ENCODE measurements at places on chromosomes 12 and 14.

- DNase-seq = no peak
These were observed 56.9 kb downstream of the AMN start for GRCh38 chr14:102979406-102979805.

DNA sequence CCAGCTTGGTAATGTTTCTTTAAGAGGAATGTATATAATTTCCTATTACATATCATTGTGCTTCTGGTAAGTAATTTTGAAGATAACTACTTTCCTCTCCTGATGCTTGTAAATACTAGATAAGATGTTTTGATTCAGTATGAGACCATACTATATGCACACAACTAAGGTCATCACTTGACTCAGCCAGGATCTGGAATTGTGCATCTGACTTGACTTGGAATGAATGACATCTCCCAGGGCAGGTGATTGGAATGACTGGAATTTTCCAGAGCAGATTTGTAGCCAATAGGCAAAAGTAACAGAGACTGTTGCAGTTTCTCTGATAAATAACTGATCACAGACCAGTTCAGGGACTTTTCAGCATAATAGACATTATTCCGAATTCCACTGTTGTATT is 11.1 kb downstream of the BEST3 start:
- DNase-seq = no peak

DNA sequence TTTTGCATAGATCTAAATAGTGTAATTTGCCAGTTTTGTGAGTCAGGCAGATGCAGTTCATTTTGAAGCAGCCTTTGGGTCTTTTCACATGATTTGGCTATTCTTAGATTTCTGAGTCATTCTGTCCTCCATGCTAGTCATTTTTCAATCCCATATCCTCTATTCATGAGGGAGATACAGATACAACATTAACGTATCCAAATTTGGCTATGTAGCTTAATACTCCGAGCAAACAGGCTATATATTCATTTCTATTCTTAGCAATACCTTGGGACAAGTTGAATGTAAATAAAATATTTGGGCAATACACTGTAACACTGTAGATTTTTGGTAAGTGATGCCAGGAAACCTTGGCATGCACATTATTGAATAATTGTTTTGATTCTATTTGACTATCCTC is 270.7 kb upstream of the PDE3A start:
- DNase-seq = no peak

DNA sequence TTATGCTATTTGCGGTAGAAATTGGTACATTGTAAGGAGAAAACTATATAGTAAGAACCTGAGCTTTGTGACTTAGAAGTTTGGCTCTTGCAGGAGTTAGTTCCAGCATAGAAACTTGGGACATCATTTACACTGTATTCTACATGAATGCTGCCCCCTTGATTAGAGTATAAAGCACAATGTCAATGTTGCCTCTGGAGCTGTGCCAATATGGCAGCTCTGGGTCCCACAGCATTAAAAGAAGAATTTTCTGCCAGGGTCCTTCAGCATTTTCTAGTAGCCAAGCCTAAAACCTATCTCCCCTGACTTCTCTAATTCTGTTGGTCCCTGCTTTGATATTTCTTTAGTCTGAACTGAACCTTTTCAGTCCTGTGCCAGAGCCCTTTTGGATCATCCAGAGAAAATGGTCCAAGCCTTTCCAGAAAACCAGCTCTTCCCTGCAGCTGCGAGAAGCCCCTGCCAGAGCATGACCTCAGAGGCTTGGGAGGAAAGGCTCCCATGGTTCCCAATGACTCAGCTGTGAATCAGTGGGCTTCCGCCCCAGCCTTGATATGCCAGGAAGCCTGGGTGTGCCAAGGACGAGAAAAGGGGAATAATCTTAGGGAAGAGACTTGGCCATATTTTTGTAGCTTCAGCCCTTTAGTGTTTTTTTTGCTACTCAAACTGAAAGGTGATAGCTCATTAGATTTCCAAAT is 43.2 kb downstream of the PLEKHG7 start:
- DNase-seq = no peak

- DNase-seq = no peak
These were observed 2.8 kb downstream of the SERPINA1 start for GRCh38 chr14:94385553-94386057.

DNA sequence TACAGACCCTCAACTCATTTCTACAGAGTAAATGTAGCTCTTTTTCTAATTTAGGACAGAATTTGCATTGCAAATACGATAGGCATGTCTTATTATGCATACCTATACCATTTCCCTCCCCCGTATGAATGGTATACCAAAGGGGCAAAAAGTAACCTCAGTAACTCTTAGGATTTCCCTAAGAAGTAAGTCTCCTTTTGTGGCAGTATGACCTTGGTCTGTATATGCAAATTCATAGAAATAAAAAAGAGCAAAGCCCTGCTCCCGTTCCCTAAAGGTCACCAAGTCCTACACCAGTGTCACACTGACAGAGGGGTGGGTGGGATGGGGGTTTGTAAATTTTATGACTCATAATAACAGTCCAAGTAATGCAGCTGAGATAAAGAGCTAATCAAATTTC is 365.8 kb upstream of the CCDC196 start:
- DNase-seq = no peak

DNA sequence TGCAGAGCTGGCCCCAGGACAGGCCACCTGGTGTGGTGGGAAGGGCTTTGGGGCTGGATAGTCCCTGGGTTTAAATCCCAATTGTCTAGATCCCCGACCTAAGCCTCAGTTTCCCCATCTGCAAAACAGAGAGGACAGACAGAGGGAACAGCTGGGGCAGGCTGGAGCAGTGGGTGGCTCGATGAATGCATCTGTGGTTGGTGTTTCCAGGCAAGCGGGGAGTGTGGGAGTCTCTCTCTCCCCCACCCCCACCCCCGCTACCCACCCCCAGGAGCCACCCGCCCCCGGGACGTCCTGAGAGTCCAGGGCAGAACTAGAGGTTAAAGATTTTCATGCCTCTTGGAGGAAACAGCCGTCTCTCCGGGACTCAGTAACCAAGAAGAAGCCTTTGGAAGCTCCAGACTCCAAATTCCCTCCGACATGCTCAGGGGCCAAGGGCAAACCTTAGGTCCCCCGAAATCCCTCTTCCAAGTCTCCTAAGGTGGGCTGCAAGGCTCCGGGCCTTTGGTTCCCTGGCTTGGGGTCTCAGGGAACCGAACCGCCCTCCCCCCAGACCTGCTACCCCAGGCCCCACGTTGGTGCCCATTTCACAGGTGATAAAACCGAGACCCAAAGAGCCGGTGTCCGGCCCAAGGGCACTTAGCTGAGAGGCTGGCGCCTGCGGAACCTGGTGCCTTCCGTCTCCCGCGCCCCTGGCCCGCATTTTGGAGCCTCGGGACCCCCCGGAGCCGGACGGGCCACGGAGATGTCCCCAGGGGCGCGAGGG is 474 bp downstream of the TRPV4 start:
- no peak for DNase-seq

DNA sequence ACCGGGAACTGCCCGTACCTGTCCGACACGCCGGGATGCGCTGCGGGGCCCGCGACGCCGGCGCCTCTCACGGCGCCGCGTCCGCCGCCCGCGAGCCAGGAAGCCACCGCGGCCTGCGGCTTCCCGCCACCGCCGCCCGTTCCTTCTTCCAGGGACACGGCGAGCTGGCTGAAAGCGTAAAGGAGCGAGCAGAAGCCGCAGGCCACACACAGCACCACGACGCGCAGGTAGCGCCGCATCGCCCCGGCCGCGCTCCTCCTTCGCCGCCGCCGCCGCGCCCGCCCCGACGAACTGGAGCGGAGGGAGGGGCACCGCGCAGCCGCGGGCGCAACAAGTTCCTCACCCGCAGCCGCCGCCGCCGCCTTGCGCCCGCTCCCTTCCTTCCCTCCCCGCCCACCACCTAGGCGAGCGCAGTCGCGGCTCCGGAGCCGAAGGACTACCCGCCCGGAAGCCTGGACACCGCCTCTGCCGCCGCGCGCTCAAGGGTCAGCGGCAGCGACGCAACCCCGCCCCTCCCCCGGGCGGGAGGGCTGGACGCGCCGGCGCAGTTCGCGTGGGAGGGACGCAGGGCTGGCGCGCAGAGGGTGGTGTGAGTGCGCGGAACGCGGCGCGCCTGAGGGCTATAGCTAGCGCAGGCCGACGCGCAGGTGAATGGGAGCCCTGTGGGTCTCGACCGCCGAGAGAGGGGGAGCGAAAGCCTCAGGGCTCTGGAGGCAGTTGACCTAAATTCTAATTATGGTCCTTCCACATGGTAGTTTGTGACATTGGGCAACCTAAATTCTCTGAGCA is at the start of gene GXYLT1:
Gene GXYLT1 (minus strand): TSS at position 467 of the 789 bp plus-strand sequence. CDS start 228 bp downstream, at position 239.
- DNase-seq = peak; percentile 71

DNA sequence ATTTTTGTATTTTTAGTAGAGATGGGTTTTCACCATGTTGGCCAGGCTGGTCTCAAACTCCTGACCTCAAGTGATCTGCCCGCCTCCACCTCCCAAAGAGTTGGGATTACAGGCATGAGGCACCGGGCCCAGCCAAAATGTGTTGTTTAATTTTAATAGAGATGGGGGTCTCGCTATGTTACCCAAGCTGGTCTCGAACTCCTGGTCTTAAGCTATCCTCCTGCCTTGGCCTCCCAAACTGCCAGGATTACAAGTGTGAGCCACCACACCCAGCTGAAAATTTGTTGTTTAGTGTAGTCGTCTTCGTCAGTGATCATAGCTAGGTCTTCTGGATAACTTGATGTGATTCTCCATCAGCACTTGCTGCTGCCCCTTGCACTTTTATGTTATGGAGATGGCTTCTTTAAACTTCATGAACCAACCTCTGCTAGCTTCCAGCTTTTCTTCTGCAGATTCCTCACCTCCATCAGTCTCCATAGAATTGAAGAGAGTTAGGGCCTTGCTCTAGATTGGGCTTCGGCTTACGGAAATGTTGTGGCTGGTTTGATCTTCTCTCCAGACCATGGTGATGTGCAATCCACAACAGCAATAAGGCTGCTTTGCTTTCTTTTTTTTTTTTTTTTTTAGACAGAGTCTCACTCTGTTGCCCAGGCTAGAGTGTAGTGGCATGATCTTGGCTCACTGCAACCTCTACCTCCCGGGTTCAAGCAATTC is 13.0 kb downstream of the ISCU start:
- DNase-seq = no peak

GRCh38 chr12:20201733-20202132 is 166.6 kb upstream of the PDE3A start:
- DNase-seq = no peak

GRCh38 chr12:125503128-125503527 is 437.9 kb downstream of the AACS start:
- DNase-seq = no peak

GRCh38 chr12:4145990-4146859 is 127.3 kb upstream of the CCND2 start:
- DNase-seq = no peak

DNA sequence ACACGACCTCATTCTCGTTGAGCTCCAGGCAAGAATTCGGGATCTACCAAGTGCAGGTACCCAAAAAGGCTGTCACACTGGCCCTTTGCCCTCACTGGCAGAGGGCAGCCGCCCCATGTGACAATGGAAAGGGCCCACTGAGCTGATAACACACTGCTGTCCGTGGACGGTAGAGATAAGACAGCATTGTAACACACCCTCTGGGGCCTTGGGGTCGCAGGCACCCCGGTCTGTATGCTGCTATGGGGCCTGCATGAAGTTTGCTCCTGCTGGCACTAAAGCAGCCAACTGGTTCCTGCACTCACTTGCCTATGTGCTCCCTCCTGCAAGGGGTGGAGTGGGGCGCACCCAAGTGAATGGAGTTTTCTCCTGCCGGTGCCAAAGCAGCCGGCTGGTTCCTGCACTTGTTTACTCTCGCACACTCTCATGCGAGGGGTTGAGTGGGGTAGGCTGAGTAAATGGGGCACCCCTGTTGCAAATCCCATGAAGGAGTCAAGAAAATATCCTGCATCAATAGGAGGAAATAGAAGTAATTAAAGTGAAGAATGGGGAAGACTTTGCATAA is 477.9 kb downstream of the ATP23 start:
- DNase-seq = no peak

- no peak for DNase-seq
These were observed 52.3 kb upstream of the EGLN3 start for GRCh38 chr14:34003082-34003668.

DNA sequence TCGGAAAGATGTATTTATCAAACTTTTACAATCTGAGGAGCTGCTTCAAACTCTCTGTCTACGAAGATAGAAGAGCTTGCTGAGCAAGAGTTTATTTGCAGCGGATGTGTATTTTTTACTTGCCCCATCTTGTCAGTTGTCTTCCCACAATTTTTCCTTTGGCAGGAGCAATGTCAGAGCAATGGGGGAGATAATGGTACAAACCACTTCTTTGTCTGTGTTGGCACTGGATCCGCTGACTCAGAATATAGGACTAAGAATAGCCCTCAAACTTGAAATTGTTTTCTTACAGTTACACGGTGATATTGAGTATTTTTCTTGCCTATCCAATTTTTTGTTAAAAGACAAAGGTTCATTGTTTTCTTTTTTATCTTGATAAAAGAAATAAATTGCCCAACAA is 27.6 kb downstream of the HELB start:
- DNase-seq = no peak

DNA sequence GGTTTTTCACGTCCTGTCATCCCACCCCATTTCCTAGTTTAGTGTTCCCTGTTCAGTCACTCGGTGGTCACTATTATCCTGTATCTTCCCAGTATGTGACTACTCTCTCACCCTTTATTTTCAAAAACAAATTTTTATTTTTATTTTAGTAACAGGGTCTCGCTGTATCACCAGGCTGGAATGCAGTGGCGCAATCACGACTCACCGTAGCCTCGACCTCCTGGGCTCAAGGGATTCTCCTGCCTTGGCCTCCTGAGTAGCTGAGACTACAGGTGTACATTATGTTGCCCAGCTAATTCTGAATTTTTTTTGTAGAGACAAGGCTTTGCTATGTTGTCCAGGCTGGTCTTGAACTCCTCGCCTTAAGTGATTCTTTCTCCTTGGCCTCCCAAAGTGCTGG is 20.1 kb upstream of the PRICKLE1 start:
- DNase-seq = no peak

DNA sequence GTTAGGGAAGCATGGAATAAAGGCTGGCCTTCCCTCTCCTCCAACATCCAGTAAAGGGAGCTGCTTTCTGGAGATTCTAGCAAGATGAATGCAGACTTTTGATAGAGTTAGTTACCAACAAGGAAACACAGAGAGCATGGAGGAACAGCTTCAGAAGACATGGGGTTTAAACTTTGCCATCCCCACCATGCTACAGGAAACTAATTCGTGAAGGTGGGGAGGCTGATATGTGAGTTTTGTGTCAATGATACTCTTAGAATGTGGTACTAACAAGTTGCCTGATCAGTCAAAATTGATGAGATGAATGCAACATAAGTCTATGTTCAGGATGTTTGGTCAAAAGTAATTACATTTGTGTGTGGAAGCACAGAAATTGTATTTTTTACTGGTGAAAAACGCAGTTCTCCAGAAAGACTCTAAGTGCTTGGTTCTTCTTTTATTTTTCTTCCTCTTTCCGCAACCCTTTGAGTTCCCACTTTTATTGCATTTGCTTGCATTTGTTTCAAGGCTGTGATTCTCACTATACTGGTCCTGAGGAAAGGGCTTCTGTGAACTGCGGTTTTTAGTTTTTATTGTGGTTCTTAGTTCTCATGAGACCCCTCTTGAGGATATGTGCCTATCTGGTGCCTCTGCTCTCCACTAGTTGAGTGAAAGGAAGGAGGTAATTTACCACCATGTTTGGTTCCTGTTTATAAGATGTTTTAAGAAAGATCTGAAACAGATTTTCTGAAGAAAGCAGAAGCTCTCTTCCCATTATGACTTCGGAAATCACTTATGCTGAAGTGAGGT is at the start of gene CLEC4A:
Gene CLEC4A (plus strand): TSS at position 494 of the 789 bp plus-strand sequence. CDS start 262 bp downstream, at position 756.
- DNase-seq = no peak

All from activated T-helper 1 cell treated with Interleukin-2 at 50 U/mL for 16 hours (primary cell).